ENCODE measurements at places on chromosomes 3 and 15.

DNA sequence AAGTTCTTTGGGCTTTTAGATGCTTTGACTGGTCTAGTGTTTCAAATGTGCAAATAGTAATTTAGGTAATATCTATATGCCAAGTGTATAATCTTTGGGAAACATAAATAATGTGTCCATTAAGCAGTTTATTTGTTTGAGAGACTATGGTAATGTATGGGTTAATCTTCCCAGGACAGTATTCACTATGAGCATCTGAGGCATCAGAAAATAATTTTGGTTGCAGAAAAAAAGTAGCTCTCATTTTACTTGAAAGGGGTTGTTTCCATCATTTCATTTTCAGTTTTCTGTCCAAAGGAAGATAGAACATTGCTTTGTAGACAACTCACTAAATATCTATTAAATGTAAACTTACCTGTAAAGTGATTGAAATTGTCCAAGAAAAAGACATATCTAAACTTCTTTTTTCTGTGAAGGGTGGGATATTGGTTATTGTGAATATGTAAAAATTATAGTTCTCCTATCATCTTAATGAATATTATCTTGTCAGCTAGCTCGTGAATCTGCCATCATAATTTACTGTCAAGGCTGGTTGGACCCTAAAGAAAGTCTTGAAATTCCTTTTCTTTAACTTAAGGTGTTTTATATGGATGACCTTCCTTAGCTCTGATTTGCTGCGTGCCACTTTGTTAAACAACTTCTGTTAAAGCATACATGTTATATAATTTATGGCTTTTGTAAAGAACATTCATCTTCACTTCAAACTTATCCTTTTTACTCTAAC lies 108.8 kb downstream of the EPHA3 start:
- DNase-seq = no peak

DNA sequence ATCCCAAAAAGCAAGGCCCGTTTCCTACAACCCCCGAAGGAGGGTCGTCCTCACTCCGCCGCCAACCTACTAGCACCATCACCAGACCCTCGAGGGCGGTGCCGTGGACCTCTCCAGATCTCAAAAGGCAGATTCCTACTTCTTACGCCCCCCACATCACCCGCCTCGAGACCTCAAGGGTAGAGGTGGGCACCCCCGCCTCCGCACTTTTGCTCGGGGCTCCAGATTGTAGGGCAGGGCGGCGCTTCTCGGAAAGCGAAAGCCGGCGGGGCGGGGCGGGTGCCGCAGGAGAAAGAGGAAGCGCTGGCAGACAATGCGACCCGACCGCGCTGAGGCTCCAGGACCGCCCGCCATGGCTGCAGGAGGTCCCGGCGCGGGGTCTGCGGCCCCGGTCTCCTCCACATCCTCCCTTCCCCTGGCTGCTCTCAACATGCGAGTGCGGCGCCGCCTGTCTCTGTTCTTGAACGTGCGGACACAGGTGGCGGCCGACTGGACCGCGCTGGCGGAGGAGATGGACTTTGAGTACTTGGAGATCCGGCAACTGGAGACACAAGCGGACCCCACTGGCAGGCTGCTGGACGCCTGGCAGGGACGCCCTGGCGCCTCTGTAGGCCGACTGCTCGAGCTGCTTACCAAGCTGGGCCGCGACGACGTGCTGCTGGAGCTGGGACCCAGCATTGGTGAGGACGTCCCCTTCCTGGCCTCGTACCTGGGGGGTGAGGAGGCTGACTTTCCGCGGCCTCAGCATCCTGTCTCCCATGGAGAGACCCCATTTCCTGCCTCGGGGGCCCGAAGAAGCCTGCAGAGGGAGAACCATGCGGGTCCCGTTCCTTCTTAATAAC lies at the start of gene MYD88:
Gene MYD88, plus strand, starts transcription at position 313 of the 842 bp plus-strand sequence. Its CDS starts 40 bp downstream, at position 353.
- peak; percentile 60 for DNase-seq

- no peak for DNase-seq
These were observed 48.7 kb upstream of the TSC22D2 start for GRCh38 chr3:150359381-150359780.

- DNase-seq = no peak
These were observed 86.8 kb downstream of the TMCO5A start for GRCh38 chr15:38021259-38021658.

- DNase-seq = no peak
These were observed 9.6 kb upstream of the SMAD6 start for GRCh38 chr15:66692391-66692790.

- DNase-seq = no peak
These were observed 280.1 kb downstream of the SV2B start for GRCh38 chr15:91380114-91380513.

DNA sequence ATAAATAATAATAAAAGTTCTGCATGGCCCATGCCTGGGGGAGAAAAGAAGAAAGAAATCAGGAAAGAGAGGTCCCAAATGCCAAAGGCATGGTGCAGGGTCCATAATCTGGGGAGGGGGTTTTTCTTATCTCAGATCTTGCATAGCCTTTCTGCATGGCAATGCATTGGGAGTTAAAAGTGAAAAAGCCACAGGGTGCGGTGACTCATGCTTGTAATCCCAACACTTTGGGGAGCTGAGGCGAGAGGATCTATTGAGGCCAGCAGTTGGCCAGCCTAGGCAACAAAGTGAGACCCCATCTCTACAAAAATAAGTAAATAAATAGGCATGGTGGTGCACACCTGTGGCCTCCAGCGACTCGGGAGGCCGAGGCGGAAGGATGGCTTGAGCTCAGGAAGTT lies 76.8 kb upstream of the GATA2 start:
- no peak for DNase-seq

DNA sequence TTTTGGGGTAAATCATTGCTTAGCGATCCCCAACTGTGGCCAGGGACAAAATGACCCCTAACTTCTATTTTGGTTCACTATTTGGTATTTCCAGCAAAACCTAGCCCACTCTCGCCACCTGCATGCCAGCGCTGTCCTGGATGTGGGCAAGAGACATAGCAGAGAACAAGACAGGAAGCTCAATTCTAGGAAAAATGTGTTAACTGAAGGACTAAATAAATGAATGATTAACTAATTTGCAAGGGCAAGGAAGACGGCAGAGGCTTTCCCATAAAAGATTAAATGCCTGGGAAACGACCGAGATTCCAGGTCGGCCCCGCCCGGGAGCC lies 408 bp downstream of the NICN1 start:
- no peak for DNase-seq

DNA sequence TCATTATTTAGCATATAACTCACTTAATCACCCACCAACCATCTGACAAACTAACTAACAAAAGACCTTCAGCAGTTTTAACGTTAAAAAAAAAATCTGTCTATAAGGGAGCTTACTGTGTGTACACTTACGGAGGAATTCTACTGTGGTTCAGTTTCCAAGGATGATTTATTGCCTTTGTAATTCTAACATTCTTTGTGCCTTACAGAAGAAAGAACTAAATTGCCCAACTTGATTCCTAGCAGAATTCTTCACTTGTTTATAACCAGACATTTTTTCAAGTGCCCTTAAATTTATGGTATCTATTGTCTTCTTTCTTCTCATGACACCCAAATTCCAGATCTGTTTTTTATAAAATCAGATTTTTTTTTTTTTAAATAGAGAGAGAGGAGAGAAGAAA lies 119.7 kb upstream of the IGSF10 start:
- DNase-seq = no peak

GRCh38 chr3:39426312-39426711 lies 19.8 kb downstream of the RPSA start:
- no peak for DNase-seq

GRCh38 chr3:124078953-124079911 lies 87.3 kb upstream of the ROPN1 start:
- DNase-seq = peak; percentile 36

Measured in SHP77 (cell line).